Peyer's patch (tissue), 4 donors: ENCODE measurements at places on chromosomes 12 and 14.

GRCh38 chr14:84144166-84144565 lies 1385.8 kb upstream of the FLRT2 start:
- DNase-seq: no peak

DNA sequence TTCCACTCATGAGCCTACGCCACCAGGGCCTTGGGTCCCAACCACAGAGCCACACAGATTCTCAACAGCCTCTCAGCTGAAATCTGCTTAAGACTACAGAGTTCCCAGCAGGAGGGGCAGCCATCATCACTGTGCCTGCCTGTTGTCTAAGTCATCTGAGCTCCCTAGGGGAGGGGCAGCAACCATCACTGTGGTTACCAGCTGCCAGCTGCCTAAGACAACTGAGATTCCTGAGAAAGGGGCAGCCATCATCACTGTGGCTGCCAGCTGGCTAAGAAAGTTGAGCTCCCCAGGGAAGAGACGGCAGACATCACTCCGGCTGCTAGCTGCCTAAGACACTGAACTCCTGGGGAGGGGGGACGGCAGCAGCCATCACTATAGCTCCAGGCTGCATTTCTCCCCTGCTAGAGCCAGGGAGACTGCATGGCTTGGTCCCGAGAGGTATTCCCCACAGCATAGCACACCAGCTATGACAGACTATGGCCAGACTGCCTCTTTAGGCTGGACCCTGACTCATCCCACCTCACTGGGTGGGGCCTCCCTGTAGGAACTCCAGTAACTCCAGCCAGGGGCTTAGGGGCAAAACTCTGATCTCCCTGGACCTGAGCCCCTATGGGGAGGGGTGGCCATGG lies 37.2 kb upstream of the C14orf132 start:
- no peak for DNase-seq

DNA sequence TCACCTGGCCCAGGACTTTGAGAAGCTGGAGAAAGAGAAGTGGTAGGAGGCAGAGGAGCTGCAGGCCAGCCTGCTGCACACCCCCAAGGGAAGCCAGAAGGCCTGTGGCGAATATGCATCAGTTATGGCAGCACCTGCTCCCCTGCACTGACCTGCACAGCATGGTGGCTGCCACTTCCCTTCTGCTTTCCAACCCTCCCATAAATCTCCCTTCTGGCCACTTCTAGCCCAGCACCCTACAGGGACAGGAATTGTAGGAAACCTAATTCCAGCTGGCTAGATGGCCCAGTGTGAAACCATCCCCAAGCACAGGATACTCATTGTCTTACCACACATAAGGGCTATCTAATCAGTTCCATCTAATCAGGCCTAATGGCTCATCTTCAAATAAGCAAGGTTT lies 136.3 kb downstream of the TBX3 start:
- no peak for DNase-seq

- DNase-seq: no peak
Observed at GRCh38 chr14:23110579-23111365, 6.0 kb upstream of the CIROP start.

GRCh38 chr12:104683831-104684503 lies 227.2 kb downstream of the CHST11 start:
- DNase-seq: no peak

DNA sequence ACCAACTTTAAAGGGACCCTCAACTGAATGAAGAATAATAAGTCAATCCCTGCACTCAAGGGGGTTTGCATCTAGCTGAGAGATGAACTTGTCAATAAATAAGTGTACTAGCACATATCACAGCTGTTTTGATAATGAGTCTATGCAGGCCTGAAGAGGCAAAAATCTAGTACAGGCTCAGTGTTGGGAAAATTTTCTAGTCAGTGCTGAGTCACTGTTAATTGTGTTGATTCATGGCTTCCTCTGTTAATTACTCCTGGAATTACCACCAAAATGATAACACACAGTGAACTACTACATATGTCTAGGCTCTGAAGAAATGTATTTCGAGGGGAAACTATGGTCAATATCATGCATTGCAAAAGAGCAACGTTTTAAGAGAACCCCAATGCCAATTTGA lies 18.9 kb downstream of the SNRPF start:
- DNase-seq: no peak

DNA sequence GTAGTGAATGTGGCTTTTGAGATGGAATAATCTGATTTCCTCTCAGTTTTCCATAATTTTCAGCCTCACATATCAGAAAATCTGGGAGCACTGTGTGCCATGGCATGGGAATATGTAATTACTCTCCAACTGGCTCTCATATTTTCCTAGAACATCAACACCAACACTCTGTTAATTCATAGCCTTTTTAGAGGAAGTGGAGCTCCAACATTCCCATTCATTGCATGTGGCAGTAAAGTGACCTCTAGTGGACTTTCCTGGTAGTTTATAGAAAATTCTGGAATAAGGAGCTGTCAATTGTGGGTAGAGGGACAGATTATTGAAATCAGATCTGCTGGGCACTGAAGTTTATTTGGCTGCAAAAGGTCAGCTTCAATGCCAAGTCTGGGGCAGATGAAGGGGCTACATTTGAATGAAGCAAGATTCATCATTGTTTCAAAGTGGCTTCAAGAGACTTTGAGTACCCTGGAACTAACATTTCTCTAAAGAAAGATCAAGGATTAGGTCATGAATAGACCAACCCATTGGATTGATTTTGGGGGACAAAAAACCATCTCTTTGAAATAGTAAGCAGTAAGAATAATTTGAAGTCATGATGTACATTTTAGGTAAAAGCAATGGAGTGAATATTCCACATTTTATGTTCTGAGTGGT lies 23.6 kb upstream of the USP44 start:
- DNase-seq: no peak
